ENCODE measurements at places on chromosomes 6 and 20. TPM values are rescaled to one million over a fixed set of nuclear protein-coding genes. Genes with fewer than 3 reads are reported as not detected.

Gene TINAG
- not detected for total RNA-seq

Gene TGIF2
- 34.5 TPM for total RNA-seq

Gene SLC25A27
- 1.2 TPM for total RNA-seq

Gene CD93
- total RNA-seq, result 1.1 TPM

Gene ZKSCAN3
- 0.89 TPM for total RNA-seq

Gene SFT2D1
- 12.5 TPM for total RNA-seq

Gene SLC32A1
- total RNA-seq, result not detected

Gene HLA-DRA
- 51.0 TPM for total RNA-seq

Gene SMLR1
- total RNA-seq, result not detected

Gene RAD21L1
- 0.58 TPM for total RNA-seq

Gene ARHGAP18
- 0.71 TPM for total RNA-seq

Gene THEMIS
- total RNA-seq, result 25.0 TPM

Gene GSTA2
- not detected for total RNA-seq

DNA sequence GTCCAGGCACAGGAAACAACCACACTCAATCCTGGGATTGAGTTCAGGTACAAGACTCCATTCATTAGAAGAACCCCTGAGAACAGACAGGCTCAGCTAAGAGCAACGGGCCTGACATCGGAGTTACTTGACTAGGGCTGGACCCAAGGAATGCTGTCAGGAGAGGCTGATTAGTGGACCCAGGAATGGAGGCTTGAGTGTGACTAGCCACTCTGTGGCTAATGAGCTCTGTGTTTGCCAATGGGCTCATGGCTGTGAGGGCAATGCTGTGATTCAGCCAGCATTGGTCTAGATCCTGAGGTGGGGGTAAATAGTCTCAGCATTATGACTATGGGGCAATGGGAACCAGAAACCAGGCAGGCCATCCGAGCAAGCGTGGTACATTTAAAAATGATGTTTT is 71.8 kb downstream of the RIOK1 start:
- DNase-seq, result no peak

GRCh38 chr20:33606118-33606771 is 55.9 kb upstream of the C20orf144 start:
- DNase-seq, result no peak

GRCh38 chr20:22675341-22675740 is 91.0 kb upstream of the FOXA2 start:
- no peak for DNase-seq

GRCh38 chr6:3623451-3624249 is 127.9 kb downstream of the PXDC1 start:
- no peak for DNase-seq

DNA sequence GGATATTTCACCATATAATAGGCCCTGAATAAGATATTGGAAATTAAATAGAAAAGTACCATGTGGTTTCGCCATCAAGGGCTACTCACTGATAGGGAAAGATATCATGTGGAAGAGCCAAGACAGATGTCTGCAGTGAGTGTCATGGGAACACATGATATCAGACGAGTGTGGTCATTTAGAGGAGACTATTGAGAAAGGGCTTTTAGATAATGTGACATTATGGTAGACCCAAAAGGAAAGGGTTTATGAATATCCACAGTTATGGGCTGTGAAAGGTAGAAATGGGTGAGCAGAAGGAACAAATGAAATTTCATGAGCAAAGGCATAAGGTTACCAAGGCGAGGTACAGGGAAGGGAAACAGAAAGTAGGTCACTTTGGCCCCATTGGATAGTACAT is 182.3 kb upstream of the PRSS16 start:
- no peak for DNase-seq

DNA sequence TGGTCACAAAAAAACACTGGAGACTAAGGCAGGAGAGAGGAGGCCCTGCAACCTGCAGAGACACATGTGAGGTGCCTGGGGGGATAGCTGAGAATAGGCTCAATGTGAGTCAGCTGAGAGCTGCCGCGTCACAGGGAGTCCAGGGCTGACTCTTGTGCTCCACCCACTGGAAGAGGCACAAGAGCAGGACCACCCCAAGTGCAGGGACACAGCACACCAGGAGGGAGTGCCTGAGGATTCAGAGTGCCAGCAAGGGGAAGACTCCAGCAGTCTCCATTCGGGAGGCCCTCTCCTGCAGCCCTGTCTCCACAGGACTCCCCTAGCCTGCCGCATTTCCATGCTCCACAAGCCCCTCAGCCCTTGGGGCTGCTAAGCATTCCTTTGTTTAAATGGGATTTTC is 105.5 kb downstream of the HUS1B start:
- DNase-seq, result no peak

GRCh38 chr6:43286980-43287716 is 10.9 kb upstream of the SLC22A7 start:
- no peak for DNase-seq

DNA sequence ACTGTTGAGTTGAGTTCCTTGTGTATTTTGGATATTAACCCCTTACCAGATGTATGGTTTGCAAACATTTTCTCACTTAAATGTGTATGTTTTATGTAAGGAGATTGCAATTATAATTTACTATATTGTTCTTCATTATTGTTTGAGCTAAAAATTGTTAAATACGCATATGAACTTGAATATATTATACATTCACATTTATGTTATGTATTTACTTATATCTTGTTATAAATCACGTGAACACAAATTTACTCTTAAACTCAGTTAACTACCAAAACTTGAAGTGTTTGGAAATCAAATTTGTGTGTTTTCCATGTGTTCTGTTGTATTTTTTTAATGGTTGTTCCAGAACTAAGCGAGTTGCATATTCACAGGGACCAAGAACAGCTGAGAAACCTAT is 18.3 kb downstream of the CDC40 start:
- DNase-seq, result no peak

- no peak for DNase-seq
Observed at GRCh38 chr6:37636116-37636515, 61.6 kb downstream of the MDGA1 start.

- DNase-seq, result no peak
Observed at GRCh38 chr6:79627422-79627821, 3.7 kb upstream of the SH3BGRL2 start.

DNA sequence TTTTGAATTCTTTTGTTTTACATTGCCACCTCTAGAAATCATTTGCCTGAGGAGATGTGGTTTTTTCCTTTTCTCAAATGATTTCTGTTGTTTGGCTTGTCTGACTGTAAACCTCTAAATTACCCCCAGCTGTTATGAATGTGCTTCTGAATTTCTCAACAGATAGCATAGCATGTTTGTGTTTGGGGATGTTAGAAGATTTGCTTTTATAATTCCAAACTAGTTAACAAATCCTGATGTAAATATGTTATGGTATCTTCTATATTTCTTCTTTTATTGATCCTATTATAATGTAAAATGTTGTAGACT is 31.6 kb upstream of the EZR start:
- no peak for DNase-seq

GRCh38 chr20:43189554-43190331 is at the start of gene PTPRT:
PTPRT (minus strand) TSS chr20:43189906; CDS start chr20:43189733, 173 bp downstream.
- DNase-seq, result no peak

DNA sequence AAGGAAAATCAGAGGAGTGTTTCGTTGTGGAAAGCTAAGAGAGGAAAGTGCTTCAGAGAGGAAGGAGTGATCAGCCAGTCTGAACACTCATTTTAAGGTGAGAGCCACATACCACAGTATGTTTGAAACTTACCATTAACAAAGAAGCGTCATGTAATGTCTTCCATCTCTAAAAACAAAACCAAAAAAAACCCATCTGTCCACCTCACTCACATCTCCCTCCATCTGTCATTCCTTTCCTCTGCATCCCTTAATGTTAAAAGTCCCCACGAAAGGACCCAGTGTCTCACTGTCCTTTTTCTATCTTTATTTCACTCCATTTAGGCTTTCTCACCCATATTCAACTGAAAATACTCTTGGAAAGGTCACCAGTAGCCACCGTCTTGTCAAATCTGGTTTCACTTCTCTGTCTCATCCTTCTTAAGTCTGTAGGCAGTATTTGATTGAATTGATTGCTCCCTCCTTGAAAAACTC is 59.4 kb upstream of the GNRH2 start:
- DNase-seq, result no peak

GRCh38 chr6:158503846-158504245 is 56.0 kb upstream of the TMEM181 start:
- DNase-seq, result no peak

DNA sequence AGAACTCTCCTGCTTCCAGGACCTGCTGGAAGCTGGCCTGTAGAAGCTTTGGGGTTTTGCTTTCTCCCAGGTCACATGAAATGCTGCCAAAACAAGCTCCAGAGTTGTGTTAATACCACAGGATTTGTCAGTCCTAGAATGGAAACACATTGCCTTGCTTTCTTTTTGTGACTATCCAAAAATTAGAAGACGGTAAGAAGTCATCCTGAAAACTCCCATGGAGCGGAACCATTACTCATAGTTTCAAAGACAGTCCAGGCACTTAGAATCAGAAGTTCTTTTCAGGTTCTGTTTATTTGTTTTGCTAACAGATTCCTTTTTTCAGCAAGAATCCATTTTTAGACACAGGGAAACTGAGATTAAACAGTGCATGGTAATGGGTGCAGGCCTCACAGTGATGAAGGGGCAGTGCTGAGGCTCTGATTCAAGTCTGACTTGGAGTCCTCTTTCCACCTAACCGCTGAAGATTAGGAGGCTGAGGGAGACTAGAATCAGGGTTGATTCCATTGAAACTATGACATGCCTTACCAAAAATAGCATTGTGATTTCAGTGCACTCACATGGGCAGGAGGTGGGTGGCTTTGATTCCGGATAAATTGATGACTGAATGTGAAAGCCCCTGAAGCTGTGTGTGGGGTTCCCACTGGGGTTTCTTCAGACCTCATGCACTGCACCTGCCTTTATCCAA is 72.2 kb upstream of the NAA20 start:
- no peak for DNase-seq

DNA sequence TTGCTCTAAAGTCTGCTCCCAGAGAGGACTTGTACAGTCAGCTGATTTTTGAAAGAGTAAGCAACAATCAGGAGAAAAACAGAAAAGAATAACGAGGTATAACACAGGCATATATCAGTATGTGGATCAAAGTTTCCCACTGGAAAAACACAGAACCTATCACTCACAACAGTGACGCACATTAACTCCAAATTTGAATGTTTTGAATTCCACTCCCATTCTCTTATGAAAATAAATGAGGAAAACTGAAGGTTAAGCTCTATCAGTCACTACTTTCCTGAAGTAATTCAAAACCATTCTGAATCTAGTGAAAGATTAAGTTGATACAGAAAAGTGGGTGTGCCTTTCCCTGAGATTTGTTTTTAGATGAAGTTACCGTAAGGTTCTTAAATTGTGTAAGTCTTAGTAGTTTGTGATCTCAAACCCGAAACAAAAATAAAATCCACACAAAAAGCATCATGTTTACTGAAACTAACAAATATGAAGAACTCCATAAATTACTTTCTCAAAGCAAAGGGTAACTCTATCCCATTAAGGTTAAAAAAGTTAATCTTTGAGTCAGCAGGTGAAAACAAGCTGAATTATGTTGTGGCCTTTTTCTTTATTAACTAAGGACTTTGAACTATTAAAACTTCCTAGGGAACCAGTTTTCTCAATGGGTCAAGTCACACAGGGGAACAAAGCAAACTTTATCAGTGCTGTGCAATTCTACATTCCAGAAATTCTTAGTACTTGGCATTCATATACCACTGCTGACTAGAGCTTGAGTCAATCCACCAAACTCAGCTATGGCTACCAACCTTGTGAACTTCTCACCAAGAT is 115.7 kb downstream of the OGFRL1 start:
- DNase-seq, result no peak

DNA sequence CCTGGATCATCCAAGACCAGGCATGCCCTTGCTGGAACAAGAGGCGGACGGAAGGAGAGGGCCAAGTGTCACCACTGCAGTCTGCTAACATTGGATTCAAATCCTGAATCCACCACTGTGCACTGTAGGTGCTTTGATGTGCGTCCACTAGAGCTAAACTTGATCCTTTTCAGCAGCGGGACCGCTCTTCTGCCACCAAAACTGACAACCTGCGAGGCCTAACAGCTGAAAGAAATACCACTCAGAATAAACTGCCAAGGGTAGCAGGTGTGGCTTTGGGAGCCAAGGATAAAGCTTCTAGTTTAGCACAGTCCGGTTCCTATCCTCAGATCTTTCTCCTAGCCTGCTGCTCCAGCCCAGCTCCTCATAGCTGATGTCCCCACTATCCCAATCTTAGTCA is 108.0 kb downstream of the ATXN1 start:
- no peak for DNase-seq

DNA sequence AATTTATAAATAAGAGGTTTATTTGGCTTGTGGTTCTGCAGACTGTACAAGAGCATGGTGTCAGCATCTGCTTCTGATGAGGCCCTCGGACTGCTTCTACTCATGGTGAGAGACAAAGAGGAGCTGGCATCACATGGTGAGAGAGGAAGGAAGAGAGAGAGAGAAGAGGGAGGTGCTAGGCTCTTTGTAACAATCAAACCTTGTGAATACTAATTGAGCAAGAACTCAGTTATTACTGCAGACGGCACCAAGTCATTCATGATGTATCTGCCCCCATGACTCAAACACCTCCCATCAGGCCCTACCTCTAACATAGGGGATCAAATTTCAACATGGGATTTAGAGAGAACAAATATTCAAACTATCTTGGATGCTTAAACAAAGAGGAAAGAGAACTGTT is 6.3 kb upstream of the SIRPG start:
- no peak for DNase-seq
